NCI-H1092 treated with DMSO at 0.1 percent for 48 hours (cell line): ENCODE measurements at places on chromosomes 12 and 14.
A peak's percentile ranks its signal among the peaks of the same experiment; 100 is the strongest.

DNA sequence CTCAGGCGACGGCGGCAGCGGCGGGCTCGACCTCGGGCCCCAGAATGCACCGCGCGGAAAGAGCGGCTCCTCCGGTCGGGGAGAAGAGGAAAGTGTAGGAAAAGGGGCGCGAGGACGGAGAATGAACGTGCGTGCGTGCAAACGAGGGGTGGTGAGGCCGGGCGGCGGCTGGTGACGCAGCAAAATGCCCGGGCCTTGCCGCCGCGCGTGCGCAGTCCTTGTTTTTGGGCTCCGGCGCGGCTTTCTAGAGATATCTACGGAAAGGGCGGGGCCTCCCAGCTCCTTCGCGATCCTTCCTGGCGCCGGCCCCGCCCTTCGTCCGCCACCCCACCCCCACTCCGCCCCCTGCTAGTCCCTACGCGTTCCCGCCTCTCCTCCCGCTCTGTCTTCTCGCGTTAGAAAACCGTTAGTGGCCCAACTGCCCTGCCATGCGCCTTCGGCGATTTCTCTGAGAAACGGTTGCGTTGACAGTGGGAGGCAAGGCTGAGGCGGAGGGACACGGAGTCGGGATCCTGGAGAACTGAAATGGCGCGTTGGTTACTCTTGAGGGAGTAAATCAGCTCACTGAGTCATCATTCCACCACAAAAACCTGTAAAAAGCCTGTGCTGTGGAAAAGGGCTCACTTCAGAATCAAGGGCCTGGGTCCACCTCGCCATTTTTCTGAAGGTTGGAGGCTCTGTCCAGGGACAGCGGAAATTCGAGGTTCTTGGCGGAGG lies at the start of gene PTGES3:
Gene PTGES3, minus strand, starts transcription at position 156 of the 717 bp plus-strand sequence. CDS start 285 bp downstream, outside the sequence.
- DNase-seq, result peak; percentile 95

- DNase-seq, result no peak
Observed at GRCh38 chr12:68521321-68521839, 89.3 kb upstream of the RAP1B start.

DNA sequence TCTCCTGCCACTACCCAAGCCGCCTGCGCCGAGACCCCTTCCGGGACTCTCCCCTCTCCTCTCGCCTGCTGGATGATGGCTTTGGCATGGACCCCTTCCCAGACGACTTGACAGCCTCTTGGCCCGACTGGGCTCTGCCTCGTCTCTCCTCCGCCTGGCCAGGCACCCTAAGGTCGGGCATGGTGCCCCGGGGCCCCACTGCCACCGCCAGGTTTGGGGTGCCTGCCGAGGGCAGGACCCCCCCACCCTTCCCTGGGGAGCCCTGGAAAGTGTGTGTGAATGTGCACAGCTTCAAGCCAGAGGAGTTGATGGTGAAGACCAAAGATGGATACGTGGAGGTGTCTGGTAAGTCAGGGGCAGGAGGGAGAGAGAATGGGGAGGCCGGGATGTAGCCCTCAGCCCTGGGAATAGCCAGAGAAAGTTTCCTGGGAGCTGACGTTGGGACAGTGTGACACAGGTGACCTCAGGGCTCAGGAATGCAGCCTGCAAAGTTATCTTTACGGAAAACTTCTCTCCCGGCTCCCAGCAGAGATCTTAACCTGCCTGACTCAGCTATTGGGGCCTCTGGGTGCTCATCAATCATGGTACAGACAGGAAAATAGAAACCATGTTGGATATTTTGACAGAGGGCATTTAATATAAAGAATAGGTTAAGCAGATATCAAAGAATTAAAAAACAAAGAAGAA lies 747 bp downstream of the HSPB8 start:
- no peak for DNase-seq

GRCh38 chr12:119457271-119457670 lies 122.7 kb downstream of the CCDC60 start:
- DNase-seq, result no peak
